Activated CD8-positive, alpha-beta T cell treated with anti-CD3 and anti-CD28 coated beads, Interleukin-2, amount 10 ng/mL, durations not matched to agents 7 days and 5 days (primary cell): ENCODE measurements at places on chromosomes 2 and 18.

DNA sequence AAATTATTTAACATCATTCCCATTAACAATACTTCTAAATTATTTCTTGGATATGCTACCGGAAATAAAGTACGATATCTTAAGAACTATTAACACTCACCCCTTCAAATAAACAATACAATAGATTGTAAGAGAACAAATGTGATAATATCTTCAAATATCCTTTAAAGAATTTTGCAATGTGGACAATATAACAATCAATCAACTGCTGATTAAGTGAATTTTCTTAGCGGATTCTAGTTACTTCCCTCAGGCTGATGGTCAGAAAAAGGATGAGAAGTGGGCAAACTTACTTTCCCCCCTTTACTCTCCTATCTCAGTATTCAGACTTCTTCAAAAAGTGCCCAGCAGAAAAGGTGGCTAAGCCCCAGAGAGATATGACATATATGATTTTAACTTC is 10.8 kb downstream of the NFE2L2 start:
- no peak for DNase-seq

GRCh38 chr2:209970271-209970670 is 32.2 kb upstream of the RPE start:
- DNase-seq, result no peak

DNA sequence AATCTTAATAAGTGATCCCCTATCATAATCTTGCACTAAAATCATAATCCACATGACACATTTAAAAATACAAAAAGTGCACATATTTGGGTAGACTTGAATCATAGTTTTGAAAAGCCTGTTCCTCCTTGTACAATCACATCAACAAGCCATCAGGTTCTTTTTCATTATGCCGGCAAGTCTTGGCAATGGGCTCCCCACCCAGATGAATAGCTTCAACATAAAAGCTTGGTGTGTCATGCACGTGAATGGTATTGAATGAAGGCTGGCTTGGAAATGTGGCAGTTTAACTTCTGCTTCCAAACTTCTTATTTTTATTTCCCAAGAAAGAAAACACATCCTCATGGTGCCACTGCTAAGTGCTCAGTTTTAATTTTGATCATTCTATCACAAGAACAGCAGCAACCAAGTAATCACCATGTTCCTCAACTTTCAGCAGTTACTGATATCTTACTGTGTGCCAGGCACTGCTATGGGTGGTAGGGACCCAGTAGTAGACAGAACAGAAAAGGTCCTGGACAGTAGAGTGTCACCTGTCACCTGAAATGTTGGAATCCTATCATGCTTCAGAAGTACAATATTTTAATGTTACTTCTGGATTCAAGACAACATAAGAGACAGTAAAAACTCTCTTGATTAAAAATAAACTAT is 89.9 kb downstream of the AP1S3 start:
- DNase-seq, result no peak

- DNase-seq, result no peak
Observed at GRCh38 chr2:191312163-191312562, 67.0 kb downstream of the MYO1B start.

DNA sequence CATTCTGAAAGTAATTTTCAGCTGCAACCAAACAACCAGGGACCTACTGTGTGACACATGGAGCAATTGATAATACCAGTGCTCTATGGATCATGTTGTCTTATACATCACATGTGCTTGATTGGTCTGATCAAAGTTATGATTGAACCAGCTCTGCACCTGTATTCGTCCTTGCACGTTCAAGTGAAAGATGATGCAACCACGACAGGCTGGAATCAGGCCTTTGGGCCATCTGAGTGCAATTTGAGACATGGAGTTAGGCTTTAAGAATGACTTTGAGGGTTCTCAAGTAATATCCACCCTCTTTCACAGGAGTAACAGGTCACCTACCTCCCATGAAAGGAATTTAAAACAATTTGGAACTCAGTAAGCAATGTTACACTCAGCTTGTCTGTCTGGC is 165.2 kb downstream of the SLC8A1 start:
- DNase-seq, result no peak

- DNase-seq, result no peak
Observed at GRCh38 chr2:106322281-106322680, 128.2 kb upstream of the UXS1 start.
